ENCODE measurements at places on chromosomes 11 and 22. TPM values are rescaled to one million over a fixed set of nuclear protein-coding genes. Genes with fewer than 3 reads are reported as not detected.

MIF gene
- polyA plus RNA-seq, result 335 TPM

DGCR6 gene
- 2.7 TPM for polyA plus RNA-seq

ANKK1 gene
- not detected for polyA plus RNA-seq

PHETA2 gene
- polyA plus RNA-seq, result 11.6 TPM

ZFP91 gene
- 24.9 TPM for polyA plus RNA-seq

PRAME gene
- polyA plus RNA-seq, result not detected

PISD gene
- polyA plus RNA-seq, result 28.3 TPM

SYT9 gene
- 0.09 TPM for polyA plus RNA-seq

GRCh38 chr22:45230026-45230721 is 10.5 kb downstream of the KIAA0930 start:
- no peak for DNase-seq

GRCh38 chr22:43235445-43236409 is 48.8 kb upstream of the TTLL12 start:
- no peak for DNase-seq

DNA sequence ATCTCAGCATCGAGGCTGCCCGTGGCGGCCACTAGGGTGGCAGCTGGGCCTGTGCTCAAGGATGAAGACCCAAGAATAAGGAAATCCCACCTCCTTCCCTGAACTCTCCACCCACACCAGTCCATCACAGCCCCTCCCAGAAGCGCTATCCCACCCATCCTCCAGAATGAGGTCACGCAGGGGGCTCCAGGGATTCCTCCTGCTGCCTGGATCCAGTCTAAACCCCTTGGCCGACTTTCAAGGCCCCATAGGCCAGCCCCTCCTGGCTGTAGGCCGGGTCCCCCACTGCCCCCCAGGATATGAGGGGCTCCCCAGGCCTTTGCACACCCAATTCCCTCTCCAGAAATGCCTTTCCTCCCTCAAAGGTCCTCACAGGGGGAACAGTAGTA is 19.0 kb upstream of the SCGB1A1 start:
- DNase-seq, result peak; percentile 22

DNA sequence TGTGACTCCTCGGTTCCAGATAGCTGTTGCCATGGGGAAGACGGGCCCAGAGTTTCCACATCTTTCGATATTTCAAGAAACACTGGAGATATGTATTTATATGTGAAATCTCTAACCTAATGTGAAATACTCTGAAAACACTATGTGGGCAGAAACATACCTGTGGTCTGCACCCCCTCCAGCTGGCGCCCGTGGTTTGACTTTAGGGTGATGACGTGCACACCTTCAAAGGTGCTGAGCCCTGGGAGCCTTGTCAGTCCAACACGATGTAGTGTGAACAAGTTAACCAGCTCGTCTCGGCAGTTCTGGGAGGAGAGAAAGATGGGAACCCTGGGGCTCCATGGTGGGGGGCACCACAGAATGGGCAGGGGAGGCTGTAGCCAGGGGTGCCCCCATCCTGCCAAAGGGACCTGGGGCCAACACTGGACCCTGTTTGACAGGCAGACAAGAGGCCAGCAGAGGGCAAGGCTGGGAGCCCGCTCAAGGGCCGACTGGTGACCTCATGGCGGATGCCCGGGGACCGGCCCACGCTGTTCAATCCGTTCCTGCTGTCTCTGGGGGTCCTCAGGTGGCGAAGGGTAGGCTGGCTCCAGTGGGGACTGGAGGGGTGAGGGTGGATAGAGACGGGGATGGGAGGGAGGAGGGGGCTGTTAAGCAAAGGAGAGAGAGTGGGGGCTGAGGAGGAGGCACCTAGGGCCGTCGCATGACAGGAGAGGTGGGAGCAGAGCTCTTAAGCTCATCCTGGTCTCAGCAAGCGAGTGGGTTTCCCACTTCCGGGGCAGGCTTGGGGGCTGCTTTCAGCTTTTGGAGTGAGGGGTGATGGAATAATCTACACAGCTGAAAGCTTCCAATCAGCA is 43.8 kb downstream of the TRIOBP start:
- no peak for DNase-seq

GRCh38 chr11:1202776-1203504 is 19.9 kb upstream of the MUC5B start:
- peak; percentile 66 for DNase-seq

GRCh38 chr11:59112494-59112893 is 5.5 kb downstream of the FAM111B start:
- DNase-seq, result no peak

DNA sequence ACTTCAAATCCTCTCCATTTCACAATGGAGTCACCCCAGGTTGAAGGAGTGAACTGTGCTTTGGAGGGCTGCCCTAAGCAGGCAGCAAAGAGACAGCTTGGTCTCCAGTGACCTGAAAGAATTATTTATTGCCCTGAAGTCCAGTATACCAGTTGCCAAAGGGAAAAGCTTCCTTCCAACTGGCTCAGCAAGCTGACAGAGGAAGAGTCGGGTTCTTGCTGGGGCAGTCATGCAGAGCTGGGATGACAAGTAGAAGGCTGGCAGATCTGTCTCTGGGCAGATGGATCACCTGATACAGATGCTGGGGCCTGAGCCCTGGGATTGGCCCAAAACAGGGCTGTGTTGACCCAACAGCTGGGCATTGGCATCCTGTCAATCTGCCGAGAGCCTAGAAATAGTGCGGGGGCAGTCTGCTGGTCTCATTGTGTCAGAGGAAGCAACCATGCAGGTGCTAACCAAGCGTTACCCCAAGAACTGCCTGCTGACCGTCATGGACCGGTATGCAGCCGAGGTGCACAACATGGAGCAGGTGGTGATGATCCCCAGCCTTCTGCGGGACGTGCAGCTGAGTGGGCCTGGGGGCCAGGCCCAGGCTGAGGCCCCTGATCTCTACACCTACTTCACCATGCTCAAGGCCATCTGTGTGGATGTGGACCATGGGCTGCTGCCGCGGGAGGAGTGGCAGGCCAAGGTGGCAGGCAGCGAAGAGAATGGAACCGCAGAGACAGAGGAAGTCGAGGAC is at the start of gene THRSP:
THRSP (plus strand) TSS at position 422 of the 742 bp plus-strand sequence; CDS start at position 443, 21 bp downstream.
- DNase-seq, result no peak

DNA sequence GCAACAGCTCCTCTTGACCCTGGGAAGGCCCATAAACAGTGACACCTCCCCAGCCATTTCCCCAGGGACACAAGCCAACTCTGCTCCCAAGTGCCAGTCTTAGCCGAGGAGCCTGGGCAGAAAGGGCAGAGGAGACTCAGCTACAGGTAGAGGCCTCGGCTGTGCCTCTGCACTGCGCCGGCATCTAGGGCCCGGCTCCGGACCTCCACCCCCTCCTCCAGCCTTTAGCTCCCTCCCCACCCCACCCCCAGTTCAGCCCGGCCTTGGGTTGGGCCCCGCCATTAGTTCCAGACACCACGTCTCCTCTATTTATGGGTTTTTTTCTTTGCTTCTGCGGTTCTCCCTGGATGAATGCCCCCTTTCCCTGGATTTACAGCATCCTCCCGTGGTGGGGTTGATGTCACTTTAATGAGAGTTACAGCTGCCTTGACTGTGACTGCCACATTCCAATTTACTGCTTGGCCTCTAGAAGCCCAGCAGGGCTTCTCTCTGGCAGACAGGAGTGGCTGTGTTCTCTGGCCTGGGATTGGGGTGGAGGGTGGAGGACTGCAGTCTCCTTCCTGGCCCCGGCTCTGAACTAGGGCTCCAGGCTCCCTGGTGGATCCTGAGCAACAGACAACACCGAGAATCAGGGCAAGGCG is 13.5 kb upstream of the OAF start:
- DNase-seq, result peak; percentile 67

DNA sequence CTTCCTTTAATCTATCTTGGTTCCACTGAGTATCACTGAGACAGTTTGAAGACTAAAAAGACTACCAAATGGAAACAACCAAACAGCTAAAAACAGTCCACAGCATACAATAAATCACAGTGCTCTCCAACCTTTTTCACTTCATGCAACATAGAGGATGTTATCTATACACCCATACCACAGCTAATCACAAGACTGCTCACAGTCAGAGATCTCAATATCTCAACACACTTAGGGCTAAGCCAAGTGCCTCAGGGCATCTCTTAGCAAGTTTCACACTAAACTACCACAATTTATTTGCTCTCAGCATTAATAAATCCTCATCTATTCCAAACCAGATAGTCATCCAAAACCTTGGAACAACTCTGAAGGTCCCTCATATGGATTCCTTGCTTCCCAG is 129.4 kb downstream of the SBF2 start:
- no peak for DNase-seq

GRCh38 chr11:128174465-128175291 is 412.7 kb downstream of the ETS1 start:
- DNase-seq, result no peak

- peak; percentile 20 for DNase-seq
Measured at GRCh38 chr11:86673872-86674750, 1.7 kb upstream of the ME3 start.

DNA sequence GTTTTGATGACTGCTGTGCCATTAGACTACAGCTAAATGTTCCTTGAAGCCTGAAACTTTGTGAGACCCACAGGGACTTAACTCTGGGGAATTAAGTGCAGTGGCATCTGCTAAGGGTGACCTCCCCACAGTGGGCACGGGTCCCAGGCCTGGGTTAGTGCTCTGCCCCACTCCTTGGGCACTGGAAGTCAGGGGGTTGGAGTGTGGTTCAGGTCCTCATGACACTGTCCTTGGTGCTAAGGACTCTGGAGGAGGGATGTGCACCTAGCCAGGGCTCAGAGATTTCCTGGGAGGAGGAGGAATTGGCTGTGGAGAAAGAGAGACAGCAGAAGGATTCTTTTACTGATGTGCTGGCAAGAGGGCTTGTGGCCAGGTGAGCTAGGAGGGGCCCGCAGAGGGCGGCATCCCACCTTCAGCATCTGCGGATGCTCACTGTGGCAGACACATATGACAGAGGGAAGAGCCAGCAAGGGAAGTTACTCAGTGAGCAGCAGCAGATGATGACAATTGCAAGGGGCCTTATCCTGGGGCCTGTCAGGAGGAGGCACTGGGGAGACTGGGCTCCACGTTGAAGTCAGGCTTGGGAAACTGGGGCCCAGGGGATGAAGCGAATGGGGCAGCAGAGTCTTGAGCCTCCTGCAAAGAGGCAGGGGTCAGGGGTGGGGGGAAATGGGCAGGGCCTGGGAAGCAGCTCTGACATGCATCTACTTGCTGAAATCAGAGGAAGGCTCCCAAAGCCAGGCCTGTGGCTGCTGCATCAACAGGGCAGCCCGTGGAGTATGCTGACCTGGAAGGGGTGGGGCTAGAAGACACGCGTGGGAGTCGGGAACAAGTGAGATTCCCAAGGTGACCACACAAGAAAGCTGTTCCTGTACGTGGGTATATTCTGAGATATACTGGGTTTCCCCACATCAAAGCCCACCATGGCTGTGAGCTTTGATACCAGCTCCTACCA is 144.0 kb downstream of the MPPED1 start:
- no peak for DNase-seq

DNA sequence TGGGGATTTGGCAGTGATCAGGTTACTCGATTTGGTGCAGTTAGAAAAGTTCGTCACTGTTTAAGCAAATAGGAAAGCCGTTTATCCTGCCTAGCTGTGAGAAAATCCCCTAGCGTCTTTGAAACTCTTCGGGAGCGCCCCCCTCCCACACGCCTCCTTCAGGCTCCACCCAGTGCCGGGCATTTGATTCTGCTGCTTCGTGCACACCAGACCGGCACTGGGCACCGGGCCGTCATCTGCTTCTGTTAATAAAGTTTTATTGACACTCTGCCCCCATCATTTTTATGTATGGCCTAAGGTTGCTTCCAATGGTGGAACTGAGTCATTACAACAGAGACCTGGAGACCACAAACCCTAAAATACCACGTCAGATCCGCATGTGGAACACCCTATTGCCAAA is 50.9 kb downstream of the IGF2 start:
- no peak for DNase-seq

GRCh38 chr11:100719809-100720221 is 32.7 kb downstream of the ARHGAP42 start:
- peak; percentile 29 for DNase-seq

- DNase-seq, result no peak
Measured at GRCh38 chr11:108204376-108204775, 18.1 kb downstream of the NPAT start.

- DNase-seq, result no peak
Measured at GRCh38 chr11:132184079-132184478, 813.7 kb downstream of the NTM start.

GRCh38 chr11:102900346-102900745 is 25.6 kb upstream of the MMP12 start:
- DNase-seq, result no peak

All from small intestine (tissue), 16 donors.